ENCODE measurements at places on chromosomes 3 and 15.

GRCh38 chr3:53150247-53151085 is 10.5 kb upstream of the PRKCD start:
- no peak for DNase-seq

GRCh38 chr3:62888180-62888579 is 13.0 kb upstream of the CADPS start:
- no peak for DNase-seq

- no peak for DNase-seq
Observed at GRCh38 chr3:53670721-53671120, 175.5 kb downstream of the CHDH start.

DNA sequence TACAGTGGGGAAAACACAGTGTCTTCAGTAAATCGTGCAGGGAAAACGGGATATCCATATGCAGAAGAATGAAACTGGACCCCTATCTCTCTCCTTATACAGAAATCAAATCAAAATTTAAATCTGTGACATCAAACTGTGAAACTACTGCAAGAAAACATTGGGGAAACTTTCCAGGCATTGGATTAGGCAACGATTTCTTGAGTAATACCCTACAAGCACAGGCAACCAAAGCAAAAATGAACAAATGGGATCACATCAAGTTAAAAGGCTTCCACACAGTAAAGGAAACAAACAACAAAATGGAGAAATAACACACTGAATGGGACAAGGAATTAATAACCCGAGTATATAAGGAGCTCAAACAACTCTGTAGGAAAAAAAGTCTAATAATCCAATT is 165.3 kb downstream of the PLCL2 start:
- DNase-seq = no peak

DNA sequence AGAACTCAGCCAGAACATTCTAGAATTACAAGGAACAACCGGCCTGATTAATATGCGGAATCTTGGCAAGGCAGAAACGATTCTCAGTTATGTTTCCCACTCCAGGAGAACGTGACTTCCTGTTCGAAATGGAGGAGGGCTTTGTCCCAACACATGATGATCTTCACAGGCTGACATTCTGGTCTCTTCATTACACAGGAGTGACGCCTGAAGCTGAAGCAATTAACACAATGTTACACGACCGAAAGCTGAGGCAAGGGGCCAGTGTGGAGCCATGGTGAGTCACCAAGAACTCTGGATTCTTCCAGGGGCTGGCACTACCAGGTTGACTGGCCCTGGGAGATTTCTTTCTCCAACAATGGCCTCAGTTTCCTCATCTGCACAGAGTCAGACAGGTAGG is 40.9 kb downstream of the RFTN1 start:
- no peak for DNase-seq

GRCh38 chr15:71109905-71110304 is 5.4 kb upstream of the THSD4 start:
- DNase-seq = no peak

DNA sequence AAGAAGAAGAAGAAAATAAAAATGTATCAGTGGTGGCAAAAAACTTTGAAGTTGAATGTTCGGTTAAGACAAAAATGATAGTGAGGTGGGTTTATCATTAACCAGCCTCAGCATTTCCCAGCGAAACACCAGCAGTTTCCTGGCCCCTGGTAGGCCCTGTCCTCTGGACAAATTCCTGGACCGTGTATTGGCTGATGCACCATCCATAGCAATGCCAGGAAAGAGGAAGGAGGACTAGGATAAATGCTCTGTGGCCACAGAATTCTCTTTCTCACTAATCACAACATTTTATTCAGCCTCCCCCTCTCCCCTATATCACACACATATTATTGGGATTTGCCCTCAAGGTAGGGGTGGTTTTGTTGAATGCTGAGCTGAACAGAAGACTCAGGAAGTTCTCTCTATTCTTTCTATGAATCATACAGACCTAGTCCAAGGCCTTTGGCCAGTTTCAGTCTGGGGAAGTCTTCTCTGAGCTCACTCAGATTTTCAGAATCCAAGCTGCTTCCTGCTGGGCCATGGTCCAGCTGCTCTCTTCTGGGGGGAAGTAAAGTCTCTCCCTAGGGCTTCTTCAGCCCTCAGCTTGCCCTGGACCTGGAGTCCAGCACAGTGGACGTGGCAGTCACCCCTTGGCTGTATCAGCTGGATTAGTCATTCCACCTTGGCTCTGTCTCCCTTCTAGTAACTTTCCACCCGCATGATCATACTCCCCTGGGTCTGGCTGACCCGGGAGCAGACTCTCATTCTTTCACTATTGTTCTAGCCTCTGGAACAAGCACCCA is 27.6 kb downstream of the SLC28A1 start:
- no peak for DNase-seq

- DNase-seq = no peak
Observed at GRCh38 chr15:43648649-43649429, at the start of gene CATSPER2. Gene CATSPER2 (minus strand): TSS chr15:43648844. CDS start chr15:43648061, 783 bp downstream.

GRCh38 chr3:32707026-32707370 is 22.0 kb downstream of the CNOT10 start:
- no peak for DNase-seq

- no peak for DNase-seq
Observed at GRCh38 chr15:74315626-74316025, 51.8 kb downstream of the CYP11A1 start.

DNA sequence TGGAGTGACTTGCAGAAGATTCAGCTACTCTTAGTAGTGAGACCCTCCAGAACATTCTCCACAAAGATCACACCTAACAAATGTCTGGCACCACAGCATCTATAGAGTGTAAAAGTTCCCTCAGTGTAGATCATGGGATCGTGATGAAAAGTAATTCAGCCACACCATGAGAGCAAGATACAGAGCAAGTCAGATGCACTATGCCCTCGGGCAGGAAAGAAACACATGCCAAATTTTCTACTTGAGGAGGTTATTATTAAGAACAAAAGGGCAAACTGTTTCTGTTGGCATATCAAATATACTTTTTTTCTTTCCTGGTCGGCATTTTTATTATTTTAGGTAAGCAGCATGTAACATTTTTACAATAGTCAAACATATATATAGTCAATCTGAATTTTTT is 44.8 kb upstream of the SNTN start:
- no peak for DNase-seq

GRCh38 chr3:150169330-150169940 is 198.7 kb upstream of the PFN2 start:
- DNase-seq = no peak

DNA sequence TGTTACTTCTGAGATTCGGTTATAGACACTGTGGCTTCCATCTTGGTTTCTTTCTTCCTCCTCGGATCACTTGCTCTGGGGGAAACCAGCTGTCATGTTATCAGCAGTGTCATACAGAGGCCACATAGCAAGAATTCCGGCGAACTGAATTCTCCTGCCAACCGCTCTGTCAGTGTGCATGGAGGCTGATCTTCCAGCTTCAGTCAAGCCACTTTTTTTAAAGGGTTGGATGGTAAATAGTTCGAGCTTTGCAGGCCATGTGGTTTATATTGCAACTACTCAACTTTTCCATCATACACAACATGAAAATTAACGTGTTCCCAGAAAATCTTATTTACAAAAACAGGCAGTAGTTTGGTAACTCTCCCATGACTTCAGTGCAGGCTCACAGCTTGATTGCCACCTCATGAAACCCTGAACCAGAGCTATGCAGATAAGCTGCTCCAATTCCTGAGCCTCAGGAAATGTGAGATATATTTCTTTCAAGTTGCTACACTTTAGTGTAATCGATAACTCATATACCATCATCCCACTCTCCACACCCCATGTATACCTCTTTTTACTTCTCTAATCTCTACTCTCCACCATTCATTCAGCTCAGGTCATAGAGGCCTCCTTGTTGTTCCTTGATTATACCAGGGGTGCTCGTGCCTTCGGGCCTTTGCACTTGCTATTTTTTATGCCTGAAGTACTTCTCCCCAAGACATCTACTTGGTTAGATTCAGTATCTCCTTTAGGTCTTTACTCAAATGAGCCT is 7.2 kb downstream of the RPL22L1 start:
- no peak for DNase-seq

DNA sequence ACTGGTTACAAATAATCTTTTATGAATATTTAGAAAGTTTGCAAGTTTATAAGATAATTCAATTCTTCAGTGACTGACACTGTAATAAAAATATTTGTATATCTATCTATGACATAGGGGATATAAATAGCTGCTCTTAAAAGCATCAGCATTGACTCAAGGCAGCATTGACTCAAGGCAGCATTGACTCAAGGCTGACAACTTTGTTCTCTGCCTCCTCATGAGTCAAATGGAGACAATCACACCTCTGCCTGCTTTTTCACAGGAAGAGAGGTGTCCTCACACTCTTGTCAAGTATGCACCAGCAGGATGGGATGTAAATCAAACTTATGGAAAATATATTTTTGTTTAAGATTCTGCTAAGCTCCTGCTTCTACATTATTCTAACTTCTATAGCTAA is 1173.1 kb downstream of the NSUN3 start:
- no peak for DNase-seq

DNA sequence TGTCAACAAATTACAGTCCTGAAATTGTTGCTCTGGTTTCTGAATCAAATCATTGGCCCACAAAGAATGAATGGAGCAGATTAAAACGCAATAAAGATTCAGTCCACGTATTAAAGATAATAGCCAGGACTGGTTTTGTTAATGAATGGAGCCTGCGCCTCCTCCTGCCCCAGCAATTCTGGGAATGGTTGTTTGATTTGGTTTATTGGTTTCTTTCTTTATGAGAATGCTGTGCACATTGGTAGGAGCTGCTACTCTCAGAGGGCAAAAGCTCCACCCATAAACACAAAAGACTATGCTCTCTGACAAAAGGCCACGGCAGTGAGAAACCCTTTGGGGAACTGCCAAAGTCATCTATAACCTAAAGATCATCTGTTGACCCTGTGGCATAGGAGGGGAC is 261.1 kb downstream of the ABHD5 start:
- DNase-seq = no peak

DNA sequence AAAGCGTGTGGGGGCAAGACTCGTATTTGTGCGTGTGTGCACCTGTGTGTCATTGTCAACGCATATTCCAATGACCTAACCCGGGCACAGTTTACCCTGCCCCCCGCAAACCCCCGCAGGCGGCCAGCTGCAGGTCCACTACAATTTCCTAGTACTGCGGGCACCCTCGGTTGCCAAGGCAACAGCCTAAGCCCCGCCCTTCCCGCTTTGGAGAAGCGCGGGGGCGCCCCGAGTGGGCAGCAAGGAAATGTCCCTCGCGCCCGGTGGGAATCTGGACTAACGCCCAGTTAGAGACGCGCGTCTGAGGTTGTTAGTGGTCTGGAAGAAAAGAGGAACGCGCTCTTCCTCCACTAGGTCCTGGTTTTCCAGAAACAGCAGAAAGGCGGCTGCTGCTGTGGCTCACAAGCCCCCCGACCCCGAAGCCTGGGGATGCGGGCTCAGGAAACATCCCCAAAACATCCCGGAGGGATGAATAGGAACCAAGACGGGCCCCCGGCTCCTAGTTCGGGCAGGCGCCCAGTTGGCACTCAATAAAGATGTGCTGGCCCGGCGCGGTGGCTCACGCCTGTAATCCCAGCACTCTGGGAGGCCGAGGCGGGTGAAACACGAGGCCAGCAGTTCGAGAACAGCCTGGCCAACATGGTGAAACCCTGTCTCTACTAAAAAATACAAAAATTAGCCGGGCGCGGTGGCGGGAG is 1.1 kb downstream of the ABHD14A start:
- peak; percentile 14 for DNase-seq

DNA sequence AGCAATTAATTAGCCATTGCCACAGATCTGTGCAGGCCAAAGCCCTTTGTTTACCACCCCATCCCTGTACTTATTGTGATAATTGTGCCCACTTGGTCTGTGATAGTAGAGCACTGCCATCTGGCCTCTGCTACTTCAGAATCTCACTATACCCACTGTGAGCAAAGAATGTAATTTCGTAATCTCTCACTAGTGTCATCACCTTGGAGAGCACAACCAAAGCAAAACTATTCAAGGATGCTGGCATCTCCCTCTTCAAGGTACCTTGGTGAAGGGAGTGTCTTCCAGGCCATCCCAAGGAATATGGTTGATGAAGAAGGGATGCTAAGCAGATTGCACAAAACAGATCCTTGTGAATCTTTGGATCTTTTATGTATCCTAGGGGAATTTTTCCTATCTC is 34.7 kb upstream of the NOX5 start:
- no peak for DNase-seq

DNA sequence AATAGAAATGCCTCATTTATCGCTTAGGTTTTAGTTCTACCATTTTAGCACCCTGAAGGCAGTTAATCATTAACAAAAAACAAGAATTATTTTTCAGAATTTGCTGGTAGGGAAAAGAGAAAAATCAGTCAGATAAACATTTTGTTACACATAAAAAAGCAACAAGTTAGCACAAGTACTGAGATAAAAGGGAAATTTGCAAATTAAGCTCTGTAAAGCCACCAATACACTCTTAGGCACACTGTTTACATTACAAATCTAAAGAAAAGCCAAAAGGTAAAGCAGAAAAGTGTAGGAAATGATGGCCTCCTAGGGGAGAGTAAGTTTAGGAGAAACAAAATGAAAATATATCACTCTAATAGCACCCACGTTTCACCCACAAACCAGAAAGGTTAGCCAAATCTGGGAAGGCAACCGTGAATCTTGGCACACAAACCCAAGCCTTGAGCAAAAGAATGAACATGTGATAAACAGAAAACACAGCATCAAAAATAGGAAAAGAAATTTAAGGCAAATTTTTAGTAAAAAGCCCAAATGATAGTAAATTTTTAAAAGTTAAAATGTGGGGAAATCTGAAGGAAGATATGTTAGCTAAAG is 1.6 kb upstream of the SATB1 start:
- no peak for DNase-seq

DNA sequence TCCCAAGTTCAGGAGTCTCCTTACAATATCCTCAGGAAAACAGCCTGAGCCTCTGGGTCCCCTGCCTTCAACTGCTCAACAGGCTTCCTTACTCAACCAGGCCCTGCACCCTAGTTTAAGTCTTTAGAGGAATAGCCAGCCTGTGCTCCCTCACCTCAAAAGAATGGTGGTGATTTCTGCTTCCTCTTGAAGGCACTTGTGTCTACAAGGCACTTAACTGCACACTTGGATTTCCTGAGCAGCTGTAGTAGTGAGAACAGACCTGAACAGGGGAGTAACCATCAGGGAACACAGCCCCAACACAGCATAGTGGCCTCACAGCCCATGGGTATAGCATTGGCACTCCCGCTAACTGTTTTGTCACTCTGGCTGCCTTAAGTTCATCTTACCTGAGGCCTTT is 244.3 kb downstream of the MYRIP start:
- no peak for DNase-seq

DNA sequence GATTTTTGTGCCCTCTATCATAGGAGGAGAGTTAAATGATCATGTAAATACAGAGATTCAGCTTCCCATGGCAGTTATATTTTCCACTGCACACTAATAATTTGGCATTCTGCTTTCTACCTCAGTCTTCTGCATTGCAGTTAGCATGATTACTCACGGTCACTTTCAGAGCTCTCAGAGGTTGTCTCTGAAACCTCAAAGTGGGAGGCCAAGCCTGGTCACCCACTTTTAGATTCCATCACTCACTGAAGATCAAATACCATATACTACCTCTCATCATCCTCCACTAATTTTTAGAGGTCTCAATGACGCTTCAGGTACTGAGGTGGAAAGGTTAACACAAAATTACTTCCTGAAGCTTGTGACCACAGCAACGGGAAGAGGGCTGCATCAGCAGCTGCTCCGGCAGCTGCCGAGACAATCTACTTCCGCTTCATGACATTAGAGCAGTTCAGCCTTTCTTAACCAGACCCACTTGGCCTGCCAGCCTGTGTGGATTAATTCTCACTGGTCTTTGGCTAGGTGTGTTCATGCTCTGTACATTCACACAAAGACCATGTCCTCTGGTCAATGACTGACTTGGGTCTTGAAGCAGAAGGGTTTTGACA is 416.4 kb upstream of the PDZRN3 start:
- no peak for DNase-seq

GRCh38 chr3:30555968-30556367 is 50.4 kb upstream of the TGFBR2 start:
- no peak for DNase-seq
